ENCODE measurements at places on chromosomes 16 and 17.
A peak's percentile ranks its signal among the peaks of the same experiment; 100 is the strongest.

DNA sequence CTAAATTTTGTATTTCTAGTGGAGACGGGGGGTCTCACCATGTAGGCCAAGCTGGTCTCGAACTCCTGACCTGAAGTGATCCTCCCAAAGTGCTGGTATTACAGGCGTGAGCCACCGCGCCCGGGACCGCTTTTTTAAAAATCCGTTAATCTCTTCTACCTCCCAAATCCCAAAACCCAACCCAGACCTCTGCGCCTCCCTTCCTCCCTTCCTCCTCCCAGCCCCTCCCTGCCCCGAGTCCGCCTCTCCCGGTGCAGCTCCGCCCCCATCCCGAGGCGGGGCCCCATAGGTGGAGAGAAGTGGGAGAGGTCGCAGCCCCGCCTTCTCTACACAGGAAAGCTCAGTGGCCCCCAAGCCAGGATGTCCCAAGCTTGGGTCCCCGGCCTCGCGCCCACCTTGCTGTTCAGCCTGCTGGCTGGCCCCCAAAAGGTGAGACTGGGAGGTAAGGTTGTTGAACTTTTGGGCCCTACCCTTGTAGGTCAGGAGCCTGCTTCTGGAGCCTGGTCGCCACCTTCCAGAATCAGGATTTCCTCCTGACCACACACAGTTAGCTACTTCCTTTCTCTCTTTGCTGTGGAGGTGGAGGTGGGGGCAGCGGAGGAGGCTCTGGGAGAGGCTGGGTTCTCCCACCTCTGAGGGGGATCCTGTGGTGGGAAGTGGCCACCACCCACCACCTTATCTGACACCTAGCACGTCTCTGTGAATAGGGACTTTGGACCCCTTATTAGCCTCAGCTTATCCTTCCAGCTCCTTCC lies at the start of gene TMEM92:
Gene TMEM92, plus strand, starts transcription at position 325 of the 755 bp plus-strand sequence. Its CDS starts 36 bp downstream, at position 361.
- no peak for DNase-seq

GRCh38 chr17:40319651-40320540 lies 10.9 kb downstream of the RARA start:
- DNase-seq = peak; percentile 83

DNA sequence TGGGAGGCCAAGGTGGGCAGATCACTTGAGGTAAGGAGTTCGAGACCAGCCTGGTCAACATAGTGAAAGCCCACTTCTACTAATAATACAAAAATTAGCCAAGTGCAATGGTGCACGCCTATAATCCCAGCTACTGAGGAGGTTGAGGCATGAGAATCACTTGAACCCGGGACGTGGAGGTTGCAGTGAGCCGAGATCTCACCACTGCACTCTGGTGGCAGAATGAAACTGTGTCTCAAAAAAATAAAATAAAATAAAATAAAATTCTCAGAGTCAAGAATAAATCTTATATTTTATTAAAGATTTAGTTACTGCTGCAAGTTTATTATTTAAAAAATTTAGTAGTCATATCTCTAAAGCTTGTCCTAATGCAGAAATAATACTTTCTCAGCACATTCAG lies 29.7 kb downstream of the ARL4D start:
- DNase-seq = no peak

GRCh38 chr17:74059479-74060240 lies 143.8 kb upstream of the RPL38 start:
- DNase-seq = no peak

GRCh38 chr17:66665194-66665593 lies 169.7 kb upstream of the CACNG5 start:
- no peak for DNase-seq

DNA sequence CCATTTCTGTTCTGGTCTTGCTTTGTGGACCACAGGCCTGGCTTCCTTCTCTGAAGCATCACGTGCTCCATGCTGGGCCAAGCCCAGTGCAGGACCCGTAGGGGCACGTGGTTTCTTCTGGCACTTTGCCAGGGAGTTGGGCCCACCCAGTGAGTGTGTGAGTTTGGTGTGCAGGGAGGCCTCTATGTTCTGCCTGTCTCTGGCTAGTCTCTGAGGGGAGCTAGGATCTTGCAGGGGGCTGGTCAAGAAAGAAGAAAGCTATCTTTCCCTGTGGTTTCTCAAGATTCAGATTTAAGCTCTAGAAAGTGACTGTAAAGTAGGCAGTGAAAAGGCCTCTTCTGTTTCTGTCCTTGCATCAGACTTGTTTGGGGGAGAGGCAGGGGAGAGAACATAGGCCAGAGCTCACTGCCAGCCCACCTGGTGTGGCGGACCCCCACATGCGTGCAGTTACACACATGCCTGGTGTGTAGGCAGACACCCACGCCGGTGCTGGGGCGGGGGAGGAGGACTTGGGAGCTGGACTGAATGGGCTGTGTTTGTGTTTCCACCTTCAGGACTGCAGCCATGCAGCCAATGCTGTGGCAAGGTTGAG lies 11.8 kb downstream of the LASP1 start:
- DNase-seq = no peak

DNA sequence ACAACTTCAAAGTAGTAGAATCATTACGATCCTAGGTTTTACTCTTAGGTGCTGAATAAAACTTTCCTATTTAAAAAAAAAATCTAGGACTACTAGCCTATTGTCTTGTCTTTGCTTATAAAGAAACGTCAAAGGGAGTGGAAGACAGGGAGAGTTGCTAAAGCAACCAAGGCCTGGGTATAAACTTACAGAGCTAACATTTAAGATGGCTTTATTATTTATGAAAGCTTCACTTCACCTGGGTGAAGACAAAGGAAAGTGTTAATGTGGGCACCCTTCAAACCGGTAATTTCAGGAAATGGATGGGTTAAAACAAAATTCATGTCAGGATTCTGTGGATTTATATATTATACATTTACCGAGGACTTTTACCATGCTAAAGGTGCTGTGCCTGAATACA lies 2.5 kb downstream of the DUSP14 start:
- no peak for DNase-seq

GRCh38 chr17:29037739-29038084 lies 5.2 kb upstream of the PIPOX start:
- no peak for DNase-seq

DNA sequence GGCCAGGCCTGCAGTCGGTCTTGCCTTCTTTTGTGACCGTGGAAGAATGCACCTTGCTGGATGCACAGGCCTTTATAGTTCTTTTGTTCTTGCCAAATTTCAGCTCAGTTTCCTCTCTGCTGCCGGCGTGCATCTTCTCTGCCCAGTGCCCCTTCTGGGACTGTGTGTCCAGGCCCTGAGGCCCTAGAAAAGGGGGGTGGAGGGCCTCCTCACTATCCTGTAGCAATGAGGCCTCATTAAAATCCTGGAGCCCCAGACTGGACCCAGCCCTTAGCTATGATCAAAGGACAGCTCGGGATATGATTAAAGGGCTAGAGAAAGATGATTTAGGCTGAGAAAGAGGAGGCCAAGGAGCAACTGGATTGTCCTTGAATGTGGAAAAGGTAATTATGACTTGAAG lies 229.8 kb downstream of the SEC14L1 start:
- no peak for DNase-seq

DNA sequence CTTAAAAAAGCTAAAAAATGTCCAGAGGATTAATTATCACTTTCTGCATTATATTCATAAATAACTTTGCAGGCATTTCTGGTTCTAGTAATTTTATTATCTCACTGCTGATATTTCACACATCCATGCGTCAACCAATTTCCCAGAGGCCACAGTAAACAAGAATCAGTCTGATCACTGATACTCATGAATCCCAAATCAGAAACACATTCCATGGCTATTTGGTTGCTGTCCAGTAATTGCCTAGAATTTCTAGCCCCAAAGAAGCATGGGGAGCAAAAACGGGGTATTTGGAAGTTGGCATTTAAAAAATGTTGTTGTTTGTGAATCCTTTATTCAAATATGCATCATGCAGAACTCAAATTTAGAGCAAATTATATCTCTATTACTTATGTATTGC lies 244.8 kb downstream of the CDH8 start:
- DNase-seq = no peak

DNA sequence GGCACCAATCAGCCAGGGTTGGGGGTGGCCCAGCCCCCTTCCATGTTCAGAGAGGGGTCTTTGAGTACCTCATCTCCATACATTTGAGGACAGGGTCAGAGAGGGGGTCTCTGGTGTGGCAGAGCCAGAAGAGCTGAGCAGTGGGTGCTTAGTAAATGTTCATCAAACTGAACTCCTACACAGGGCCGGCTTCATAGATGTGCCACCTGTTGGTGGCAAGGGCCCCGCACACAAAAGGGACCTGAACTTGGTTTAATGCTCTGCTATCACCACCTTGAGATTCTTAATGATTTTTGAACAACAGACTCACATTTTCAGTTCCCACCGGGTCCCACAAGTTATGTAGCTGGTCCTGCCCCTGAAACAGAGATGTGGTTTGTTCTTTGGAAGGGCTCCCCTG lies 9.0 kb upstream of the C1QL1 start:
- DNase-seq = no peak

- no peak for DNase-seq
Observed at GRCh38 chr17:18186627-18186982, 3.0 kb downstream of the ALKBH5 start.

DNA sequence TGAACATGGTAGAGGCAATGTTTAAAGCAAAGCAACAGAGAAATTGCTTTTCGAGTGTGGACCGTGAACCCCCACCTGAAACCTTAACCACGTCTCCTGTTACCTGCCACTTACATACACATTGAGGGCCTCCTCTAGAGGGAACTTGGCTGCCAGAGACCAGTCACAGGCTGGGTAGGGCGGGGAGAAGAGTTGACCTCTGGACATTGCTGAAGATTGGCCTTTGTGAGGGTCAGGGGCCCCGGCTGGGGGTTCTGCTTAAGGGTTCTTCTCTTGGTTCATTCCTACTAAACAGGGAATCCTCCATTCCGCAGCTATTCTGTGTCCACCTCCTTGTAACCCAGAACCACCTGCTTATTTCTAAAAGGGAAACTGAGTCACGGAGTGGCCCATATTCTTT lies 53.8 kb downstream of the IRX6 start:
- no peak for DNase-seq

- no peak for DNase-seq
Observed at GRCh38 chr17:7553356-7553755, 4.5 kb downstream of the TNFSF12 start.

DNA sequence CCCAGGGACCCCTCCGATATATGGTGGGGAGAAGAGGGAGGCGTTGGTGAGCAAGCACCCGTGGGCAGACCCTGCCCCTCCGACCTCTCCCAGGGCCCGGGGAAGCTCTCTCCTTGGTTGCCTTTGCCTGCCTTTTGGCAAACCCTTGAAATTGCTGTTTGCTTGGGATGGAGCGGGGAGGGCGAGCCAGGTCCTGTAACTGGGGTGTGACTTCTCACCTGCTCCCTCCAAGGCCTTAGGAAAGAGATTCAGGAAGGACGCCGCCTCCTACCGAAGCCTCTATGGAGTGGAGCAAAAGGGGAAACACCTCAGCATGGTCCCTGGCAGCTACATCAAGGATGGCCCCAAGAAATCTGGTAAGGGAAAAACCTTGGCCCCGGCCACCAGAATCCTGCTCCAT lies 4.6 kb downstream of the C16orf78 start:
- DNase-seq = no peak

GRCh38 chr17:39197380-39198185 lies at the start of gene CACNB1:
TSS of gene CACNB1 (minus strand) at chr17:39197669. CDS start at chr17:39197495, 174 bp downstream.
- DNase-seq = no peak
